Activated T-helper 2 cell treated with anti-CD3 and anti-CD28 coated beads, Interferon-gamma antibody, Interleukin-2, Interleukin-4, amounts not matched to agents 10 μg/mL and 5 μg/mL and 100 μg/mL, durations not matched to agents 14 hours and 24 hours and 36 hours (primary cell): ENCODE measurements at places on chromosomes 1 and 21. TPM values are rescaled to one million over a fixed set of nuclear protein-coding genes. Genes with fewer than 3 reads are reported as not detected.

DNA sequence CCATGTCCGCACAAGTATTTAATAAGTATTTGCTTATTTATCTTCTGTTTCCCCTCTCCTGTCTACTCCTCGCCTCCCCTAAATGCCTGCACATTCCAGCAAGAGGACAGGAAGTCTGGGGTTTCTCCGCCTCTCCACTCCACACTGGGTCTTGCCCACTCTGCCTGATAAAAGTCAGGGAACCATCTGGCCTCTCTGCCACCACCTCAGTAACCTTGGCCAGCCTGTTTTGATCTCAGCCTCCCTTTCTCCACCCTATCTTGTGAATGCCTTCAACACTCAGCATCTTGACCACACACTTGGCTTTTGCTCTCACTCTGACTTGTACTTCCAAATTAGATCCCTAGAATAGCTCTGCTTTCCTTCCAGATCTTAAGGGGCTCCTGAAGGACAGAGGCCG lies 165.3 kb upstream of the UBE2U start:
- DNase-seq: no peak

DNA sequence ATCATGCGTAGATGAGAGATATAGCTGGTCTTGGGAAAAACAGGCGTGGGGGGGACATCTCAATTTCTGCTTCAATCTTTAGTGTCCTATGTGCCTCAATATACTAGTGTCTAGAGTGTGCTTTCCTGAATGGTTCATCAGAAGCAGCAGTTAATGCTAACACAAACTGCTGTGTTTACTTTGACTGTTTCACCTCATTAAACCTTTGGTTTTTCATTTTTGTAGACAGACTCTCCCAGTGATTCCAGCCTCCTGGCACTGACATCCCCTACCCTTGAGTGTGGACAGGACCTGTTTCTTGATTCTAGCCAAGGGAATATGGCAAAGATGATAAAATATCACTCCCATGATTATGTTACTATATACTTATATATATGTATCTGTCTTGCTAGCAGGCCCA lies 37.6 kb downstream of the ZYG11A start:
- no peak for DNase-seq

GRCh38 chr1:34884961-34885360 lies 25.4 kb upstream of the SMIM12 start:
- DNase-seq: no peak

- no peak for DNase-seq
These were observed 6.7 kb upstream of the ARHGAP30 start for GRCh38 chr1:161076410-161076809.

DNA sequence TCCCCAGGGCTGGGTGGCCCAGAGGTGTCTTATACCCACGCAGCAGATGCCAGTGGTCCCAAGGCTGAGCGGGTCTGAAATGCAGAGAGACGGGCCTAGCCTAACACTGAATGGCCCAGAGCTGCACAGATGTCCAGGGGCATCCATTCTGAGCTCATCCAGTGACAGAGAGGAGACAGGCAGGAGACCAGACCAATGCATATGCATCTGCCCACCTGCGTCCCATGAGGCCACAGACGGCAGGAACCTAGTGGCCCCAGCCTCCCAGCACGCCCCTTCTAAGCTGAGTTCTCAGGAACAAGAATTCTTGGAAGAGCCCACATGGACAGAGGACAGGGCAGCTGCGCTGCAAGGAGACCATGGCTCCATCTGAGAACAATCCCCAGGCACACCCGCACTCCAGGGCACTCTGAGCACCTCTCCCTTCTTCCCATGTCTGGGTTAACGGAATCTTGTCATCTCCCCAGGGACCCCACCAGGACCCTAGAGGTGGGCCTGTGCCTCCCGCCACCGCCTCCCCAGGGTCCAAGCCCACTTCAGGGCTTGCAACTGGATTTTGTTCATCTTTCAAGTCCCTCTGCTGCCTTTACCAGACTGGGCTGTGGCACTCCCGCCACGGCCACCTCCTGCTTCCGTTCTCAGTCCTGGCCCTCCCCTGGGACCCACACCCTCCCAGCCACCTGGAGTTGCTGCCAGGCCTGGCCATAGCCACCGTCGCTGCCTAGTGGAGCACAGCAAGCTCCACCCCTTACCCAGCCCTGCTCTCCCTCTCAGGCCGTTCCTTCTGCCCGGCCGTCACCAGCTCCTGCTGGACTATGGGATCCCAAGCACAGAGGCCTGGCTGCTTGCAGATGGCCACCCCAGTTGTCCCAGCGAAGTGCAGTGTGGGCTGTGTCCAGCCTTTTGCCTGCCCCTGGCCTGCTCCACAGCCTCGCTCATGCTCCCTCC lies 3.3 kb downstream of the WNT3A start:
- no peak for DNase-seq

- no peak for DNase-seq
These were observed 43.5 kb downstream of the RPAP2 start for GRCh38 chr1:92342401-92342800.

DNA sequence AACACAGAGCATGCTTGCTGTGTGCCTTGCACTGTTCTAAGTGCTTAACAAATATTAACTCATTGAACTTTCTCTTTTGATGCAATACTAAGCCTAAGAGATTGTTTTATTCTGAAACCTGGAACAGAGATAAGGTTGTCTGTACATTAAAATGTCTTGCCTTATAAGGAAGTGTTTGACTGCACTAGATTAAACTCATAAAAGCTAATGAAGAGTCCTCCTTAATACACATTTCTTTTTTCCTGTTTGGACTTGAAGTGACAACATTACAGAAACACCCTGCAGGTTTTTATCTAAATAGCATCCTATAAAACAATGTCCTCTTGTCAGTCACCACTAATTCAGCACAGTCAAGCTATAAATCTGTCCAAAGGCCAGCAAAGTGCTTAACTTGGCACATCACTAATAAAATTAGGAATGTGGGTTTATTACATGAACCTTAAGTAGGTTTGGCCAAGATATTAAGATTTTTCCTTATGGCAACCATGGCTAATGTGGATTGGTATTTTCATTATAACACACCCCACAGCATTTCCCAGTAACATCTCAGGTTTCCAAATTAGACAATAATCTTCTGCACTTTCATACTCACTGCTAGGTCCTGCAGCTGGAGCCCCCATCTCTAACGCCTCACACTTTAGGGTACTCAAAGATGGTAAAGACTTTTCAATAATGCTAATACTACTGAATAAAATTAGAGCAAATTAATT lies 389.7 kb downstream of the LMO4 start:
- no peak for DNase-seq

DNA sequence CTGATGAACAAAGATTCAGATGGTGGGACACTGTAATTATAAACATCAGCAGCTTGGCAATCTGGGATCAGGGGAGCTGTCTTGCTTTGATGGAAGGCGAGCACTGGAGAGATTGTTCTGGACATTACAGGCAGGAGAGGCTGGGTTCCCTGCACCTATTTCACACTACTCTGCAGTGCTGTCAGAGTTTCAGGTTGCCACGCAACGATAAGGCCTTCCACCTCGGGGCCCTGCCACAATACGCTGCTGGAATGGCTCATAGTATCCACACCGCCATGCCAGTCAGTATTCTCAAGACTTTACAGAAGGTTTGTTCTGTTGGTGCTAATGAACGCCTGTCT lies 96.8 kb downstream of the GLIS1 start:
- no peak for DNase-seq

GRCh38 chr1:23167353-23168078 lies 1.1 kb downstream of the LUZP1 start:
- DNase-seq: no peak

DNA sequence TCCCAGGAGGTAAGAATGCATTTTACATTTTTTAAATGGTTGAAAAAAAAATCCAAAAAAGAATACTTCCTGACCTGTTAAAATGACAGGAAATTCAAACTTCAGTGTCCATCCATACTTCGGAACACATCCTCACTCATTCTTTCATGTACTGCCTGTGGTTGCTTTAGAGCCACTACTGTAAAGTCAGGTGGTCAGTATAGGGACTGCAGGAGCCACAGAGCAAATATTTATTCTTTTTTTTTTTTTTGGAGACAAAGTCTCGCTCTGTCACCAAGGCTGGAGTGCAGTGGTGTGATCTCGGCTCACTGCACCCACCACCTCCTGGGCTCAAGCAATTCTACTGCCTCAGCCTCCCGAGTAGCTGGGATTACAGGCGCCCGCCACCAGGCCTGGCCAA lies 124.7 kb downstream of the CLIC6 start:
- DNase-seq: no peak

SERPINC1 gene
- total RNA-seq: 0.16 TPM in 1 of 2 replicates, not detected in the other

ESPN gene
- total RNA-seq: 0.87 and 1.0 TPM in 2 replicates

TTC24 gene
- 3.8 and 4.5 TPM in 2 replicates for total RNA-seq

PLK3 gene
- total RNA-seq: 128 and 135 TPM in 2 replicates

NEGR1 gene
- total RNA-seq: not detected in 2 replicates

HHIPL2 gene
- 0.16 and 0.21 TPM in 2 replicates for total RNA-seq

SPRR2F gene
- total RNA-seq: not detected in 2 replicates

SLC45A3 gene
- total RNA-seq: 1.5 and 2.0 TPM in 2 replicates
